Activated naive CD8-positive, alpha-beta T cell treated with anti-CD3 and anti-CD28 coated beads for 36 hours (primary cell): ENCODE measurements at places on chromosomes 7 and 10. TPM values are rescaled to one million over a fixed set of nuclear protein-coding genes. Genes with fewer than 3 reads are reported as not detected.

UBTD1 gene
- total RNA-seq = 1.3 TPM

LIPK gene
- total RNA-seq = not detected

DNA sequence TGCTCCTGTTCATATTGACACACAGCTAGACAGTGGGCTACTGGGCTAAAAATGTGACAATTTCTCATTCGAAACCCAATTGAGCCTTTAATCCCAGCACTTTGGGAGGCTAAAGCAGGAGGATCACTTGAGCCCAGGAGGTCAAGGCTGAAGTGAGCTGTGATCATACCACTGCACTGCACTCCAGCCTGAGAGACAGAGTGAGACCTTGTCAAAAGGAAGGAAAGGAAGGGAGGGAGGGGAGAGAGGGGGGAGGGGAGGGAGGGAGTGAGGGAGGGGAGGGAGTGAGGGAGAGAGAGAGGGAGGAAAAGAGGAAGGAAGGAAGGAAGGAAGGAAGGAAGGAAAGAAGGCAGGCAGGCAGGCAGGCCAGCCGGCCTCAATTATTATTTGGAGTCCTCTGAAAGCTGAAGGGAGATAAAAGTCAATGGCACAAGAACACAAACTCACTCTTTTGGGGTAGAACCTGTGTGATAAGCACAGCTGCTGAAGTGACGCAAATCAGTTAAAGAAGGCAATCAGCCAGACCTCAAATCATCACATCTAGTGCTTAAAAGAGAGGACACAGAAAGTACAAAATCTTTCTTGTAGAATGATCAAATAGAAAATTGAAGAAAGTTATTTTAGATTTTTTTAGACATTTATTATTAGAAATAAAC lies 98.1 kb downstream of the CCDC71L start:
- no peak for DNase-seq

OR2A42 gene
- not detected for total RNA-seq

TAS2R3 gene
- 0.60 TPM for total RNA-seq

- DNase-seq = no peak
Observed at GRCh38 chr10:75655791-75656451, 224.5 kb downstream of the LRMDA start.

- DNase-seq = no peak
Observed at GRCh38 chr7:151511946-151512345, 7.7 kb downstream of the RHEB start.

PILRA gene
- 0.68 TPM for total RNA-seq

- no peak for DNase-seq
Observed at GRCh38 chr10:13834581-13835286, 248.0 kb downstream of the PRPF18 start.

DNA sequence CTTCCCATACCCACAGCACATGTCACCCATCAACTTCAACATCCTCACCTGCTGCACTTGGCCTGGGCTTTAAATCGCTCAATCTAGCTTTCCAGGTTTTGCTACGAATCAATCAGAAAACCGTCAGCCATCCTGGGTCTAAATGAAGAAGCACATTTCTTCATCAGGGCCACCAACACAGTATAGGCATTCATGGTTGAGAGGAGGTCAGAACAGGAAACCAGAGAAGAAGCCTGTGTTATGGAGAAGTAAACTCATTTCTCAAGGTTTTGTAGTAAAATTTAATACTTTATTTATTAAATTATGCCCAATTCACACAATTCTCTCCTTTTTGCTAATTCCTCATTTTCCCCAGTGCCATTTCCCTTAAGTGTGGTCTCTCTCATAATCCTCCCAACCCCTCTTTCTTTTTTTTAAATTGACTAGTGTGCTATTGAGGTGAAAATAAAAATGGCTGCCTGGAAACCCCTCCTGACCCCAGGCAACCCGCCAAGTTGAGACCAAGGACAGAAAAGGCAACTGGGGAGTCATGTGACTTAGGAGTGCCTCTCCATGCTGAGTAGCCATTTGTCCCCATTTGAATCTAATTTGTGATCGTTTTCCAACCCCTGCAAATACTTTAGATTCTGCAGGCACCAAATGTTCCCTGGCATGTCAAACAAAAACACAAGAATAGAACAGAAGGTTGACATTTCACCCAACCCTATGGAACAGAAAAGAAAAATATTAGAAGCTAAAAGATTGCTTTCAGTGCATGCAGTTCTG lies 181.1 kb upstream of the NAMPT start:
- DNase-seq = no peak

RBP3 gene
- not detected for total RNA-seq

CDH23 gene
- 1.4 TPM for total RNA-seq

GRCh38 chr10:89609833-89610346 lies 35.2 kb downstream of the PANK1 start:
- peak; percentile 17 for DNase-seq

GRCh38 chr7:8605221-8605620 lies 171.8 kb downstream of the NXPH1 start:
- DNase-seq = no peak

ZKSCAN5 gene
- total RNA-seq = 8.0 TPM

DNA sequence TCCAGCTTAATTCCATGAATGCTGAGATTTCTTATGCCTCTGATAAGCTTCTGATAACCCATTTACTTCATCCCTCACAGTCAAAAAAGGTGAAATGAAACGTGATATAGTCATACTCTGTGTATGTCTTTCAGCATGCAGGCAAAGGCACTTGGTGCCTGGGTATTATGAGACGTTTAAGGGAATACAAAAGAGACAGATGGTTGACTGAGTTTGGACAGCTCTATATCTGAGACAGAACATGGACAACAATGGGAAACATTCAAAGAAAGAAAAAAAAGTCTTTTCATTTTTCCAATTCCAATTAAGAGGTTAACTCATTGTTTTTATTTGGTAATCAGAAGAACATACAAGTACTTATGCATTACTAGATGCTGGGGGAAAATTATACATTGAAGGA lies 96.2 kb downstream of the PPP1R17 start:
- no peak for DNase-seq

- no peak for DNase-seq
Observed at GRCh38 chr7:74097937-74098614, 14.5 kb downstream of the LIMK1 start.

CPA5 gene
- 3.5 TPM for total RNA-seq

ASAH2 gene
- total RNA-seq = 5.9 TPM

APBB1IP gene
- total RNA-seq = 68.0 TPM

UCN3 gene
- total RNA-seq = not detected

- no peak for DNase-seq
Observed at GRCh38 chr7:93249491-93250148, 17.5 kb downstream of the VPS50 start.

DNA sequence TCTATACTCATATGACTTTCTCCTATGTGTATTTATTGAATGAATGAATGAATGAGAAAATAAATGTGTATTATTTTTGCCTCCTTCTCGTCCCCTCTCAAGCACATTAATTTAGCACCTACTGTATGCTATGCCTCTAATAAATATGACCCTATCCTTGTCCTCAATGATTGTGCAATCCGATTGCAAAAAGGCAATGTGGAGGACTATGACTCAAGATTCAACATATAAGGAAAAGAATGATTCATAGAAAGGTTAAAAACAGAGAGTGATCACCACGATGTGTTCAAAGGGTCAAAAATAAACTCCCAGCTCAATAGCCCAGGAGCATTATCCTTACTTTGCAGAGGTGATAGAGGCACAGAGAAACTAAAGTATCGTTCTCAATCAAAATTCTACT lies 322.8 kb upstream of the SORCS1 start:
- DNase-seq = no peak

OPN1SW gene
- not detected for total RNA-seq

DNA sequence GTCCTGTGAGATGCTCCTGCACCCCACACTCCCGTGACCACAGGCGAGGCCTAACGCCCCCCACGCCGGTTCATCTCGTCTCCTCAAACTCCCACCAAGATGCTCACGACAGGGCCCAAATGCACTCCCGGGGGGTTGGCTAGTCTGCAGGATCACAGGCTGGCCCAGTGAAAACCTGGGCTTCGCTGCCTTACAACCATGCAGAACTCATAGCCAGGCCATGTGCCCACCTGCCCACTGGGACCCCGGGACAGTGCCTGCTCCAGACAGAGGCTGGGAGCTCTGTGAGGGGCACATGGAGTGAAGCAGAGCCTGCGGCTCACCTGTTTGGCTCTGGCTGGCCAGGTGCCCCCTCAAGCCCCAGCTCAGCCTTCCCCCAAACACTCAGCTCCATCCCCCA lies 9.4 kb upstream of the GPER1 start:
- no peak for DNase-seq

- no peak for DNase-seq
Observed at GRCh38 chr10:129531969-129532660, 65.1 kb downstream of the MGMT start.

DNA sequence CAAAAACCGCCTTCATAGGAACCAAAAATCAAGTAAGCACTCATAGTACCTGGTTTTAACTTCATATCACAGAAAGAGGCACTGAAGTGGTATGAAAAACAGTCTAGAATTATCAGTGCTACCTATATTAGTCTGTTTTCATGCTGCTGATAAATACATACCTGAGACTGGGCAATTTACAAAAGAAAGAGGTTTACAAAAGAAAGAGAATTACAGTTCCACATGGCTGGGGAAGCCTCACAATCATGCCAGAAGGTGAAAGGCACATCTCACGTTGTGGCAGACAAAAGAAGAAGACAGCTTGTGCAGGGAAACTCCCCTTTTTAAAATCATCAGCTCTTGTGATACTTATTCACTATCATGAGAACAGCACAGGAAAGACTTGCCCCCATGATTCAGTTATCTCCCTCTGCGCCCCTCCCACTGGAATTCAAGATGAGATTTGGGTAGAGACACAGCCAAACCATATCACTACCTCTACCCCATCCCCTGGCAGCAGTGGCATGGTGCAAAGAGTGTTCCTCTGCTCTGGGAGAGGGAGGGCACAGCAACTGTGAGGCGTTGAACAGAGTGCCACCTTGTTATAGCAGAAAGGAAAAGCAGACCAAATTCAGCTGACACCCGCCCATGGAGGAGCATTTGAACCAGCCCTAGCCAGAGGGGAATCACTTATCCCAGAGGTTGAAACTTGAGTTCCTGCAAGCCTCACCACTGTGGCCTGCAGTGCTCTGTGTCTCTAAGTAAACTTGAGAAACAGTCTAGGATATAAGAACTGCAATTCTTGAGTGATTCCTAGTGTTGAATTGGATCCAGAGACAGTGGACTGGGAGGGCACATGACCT lies 61.9 kb upstream of the PTPRZ1 start:
- DNase-seq = no peak

DNA sequence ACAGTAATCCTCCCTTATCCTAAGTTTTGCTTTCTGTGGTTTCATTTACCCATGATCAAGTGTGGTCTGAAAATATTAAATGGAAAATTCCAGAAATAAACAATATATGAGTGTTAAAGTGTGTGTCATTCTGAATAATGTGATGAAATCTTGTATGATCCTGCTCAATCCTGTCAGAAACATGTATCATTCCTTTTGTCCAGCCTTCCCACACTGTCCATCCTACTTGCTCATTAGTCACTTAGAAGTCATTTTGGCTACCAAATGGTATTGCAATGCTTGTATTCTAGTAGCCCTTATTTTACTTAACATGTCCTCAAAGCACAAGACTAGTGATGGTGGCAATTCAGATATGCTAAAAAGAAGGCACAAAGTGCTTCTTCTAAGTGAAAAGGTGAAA lies 1211.2 kb upstream of the SORCS1 start:
- DNase-seq = no peak

SLC16A12 gene
- total RNA-seq = not detected

TRIL gene
- not detected for total RNA-seq

DNA sequence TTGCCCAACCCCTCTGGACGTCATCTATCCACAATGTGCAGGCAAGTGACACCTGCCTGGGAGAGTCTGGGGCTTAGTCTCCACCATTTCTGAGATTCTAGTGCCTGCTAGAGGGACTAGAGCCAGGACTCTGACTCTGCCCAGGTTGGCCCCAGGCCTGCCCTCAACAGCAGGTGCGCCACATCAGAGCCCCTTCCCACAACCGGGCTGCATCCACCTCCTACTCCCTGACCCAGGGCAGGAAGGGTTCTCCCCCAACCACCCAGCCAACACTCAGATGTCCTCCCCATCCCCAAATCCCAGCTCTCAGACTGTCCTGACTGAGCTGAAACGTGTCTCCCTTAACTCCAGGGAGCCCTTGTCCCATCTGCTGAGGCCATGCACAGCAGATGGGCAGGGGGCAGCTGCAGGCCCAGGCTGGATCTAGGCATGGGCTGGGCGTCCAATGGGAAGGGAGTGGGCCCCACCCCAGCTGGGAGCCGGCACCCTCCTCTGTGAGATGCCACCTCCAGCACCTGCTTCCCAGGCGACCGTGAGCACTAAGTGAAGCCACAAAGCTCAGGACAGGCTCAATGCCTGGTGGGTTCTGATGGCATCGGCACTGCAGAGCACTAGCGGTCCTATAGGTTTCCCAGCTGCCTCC lies 49.2 kb downstream of the RASGEF1A start:
- no peak for DNase-seq

DNA sequence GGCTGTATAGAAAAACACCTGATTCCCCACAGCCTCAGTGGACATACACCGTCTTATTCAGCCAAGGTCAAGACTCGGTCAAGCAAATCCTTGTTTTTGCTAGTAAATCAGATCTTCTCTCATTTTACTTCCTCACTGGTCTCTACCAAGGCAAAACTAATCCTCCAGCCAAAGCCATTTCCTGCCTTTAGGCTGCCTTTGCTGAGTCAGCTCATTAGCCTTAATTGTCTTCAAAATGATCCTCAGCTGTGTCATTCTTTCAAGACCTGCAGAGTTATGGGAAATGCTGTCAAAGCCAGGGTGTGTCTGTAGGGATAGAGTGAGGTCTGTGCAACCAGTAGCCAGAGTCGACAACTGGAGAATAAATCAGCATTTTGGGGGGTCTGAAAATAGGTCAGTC lies 107.2 kb upstream of the FAM180A start:
- DNase-seq = no peak

- no peak for DNase-seq
Observed at GRCh38 chr10:88147000-88147798, 283.8 kb downstream of the PTEN start.

CXCL12 gene
- total RNA-seq = not detected

TEX36 gene
- not detected for total RNA-seq

ST8SIA6 gene
- not detected for total RNA-seq

COL28A1 gene
- not detected for total RNA-seq

GRCh38 chr10:132946-133898 lies 2.0 kb upstream of the ZMYND11 start:
- no peak for DNase-seq

PPP1R17 gene
- total RNA-seq = not detected

- DNase-seq = no peak
Observed at GRCh38 chr10:21326594-21327288, 198.7 kb downstream of the SKIDA1 start.

GRCh38 chr10:83917537-83918506 lies 221.5 kb upstream of the GHITM start:
- peak; percentile 9 for DNase-seq

HOXA3 gene
- total RNA-seq = not detected

GRCh38 chr10:45581216-45581549 lies 91.4 kb downstream of the ZFAND4 start:
- no peak for DNase-seq

HTR7 gene
- total RNA-seq = not detected

GRCh38 chr7:16300361-16300895 lies 120.9 kb downstream of the CRPPA start:
- DNase-seq = no peak

- DNase-seq = no peak
Observed at GRCh38 chr10:5670662-5671375, 4.4 kb upstream of the ASB13 start.
